ENCODE measurements at places on chromosomes 3 and 15.
A peak's percentile ranks its signal among the peaks of the same experiment; 100 is the strongest.

DNA sequence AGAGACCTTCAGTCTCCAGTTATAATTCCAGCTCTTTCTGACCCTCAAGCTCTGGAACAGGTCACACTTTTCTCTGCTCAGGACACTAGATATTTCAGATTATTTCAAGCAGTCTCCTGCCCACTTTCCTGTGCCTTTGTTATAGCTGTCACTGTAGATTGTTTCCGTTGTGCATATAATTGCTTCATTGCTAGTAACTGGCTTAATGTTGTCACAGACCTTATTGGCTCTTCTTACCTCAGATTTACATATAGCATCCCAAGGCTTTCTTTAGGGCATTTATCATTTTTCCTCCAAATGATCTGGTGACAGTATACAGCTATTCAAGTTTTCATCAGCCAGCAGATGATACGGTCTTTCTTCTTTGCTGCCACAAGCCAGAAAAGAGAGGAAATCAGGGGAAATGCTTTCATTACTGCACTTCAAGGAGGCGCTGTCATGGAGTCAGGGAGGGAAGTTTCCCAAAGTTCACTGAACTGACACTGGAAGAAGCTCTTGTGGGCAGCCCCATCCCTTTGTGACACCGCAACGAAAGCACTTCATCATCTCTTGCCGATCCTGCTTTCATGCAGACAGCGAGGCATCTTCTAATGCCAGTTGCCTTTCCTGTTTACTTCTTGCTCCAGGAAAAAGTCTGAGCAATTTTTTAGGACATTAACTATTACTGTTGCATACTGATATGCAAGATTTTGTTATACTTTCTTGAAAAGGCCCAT lies 181.9 kb downstream of the CDIN1 start:
- no peak for DNase-seq

- no peak for DNase-seq
These were observed 23.9 kb downstream of the SSR3 start for GRCh38 chr3:156530980-156531379.

GRCh38 chr3:156424758-156425157 lies 130.2 kb downstream of the SSR3 start:
- DNase-seq = no peak

DNA sequence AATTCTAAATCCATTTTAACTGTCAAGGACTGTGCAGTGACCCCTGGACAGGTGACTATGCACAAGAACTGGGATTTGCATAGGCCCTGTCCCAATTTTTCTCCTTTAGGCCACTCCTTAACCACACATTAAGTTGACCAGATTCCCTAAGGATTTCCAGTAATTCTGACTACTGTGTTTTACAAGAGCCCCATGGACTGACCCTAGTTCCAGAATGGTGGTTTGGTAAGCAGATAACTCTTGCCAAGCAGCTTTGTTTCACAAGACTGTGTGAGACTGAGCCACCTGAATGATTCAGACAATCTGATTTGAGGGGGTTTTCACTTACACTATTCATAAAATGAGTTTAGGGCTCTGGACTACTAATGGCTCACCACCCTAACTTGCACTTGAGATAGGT lies 535.8 kb downstream of the ZBBX start:
- peak; percentile 1 for DNase-seq

- DNase-seq = no peak
These were observed 11.7 kb upstream of the NMB start for GRCh38 chr15:84669726-84670125.

GRCh38 chr15:60390871-60391501 lies 6.8 kb downstream of the ANXA2 start:
- no peak for DNase-seq

DNA sequence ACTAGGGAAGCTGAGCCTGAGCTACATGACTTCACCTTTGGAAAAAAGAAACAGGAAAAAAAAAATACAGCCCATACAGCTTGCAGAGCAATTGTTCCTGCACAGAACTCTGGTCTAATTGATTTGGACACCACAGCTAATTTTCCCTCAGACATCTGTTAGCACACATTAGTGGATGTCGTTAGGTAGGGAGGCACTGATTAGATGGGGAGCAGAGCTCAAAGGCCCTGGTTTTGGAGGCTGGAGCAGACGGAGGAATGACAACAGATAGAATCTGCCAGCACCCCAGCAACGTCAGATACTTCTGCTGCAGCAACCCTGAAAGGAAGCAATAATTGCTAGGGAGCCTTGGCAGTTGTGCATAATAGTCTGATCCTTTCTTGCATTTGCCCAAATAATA lies 398.9 kb downstream of the LSAMP start:
- no peak for DNase-seq

DNA sequence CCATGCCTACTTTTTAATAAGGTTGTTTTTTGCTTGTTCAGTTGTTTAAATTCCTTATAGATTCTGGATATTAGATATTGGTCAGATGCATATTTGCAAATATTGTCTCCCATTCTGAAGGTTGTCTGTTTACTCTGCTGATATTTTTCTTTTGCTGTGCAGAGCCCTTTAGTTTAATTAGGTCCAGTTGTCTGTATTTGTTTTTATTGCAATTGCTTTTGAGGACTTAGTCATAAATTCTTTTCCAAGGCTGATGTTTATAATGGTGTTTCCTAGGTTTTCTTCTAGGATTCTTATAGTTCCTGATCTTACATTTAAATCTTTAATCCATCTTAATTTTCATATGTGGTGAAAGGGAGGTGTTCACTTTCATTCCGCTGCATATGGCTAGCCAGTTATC lies 77.4 kb downstream of the PTPRG start:
- DNase-seq = no peak

DNA sequence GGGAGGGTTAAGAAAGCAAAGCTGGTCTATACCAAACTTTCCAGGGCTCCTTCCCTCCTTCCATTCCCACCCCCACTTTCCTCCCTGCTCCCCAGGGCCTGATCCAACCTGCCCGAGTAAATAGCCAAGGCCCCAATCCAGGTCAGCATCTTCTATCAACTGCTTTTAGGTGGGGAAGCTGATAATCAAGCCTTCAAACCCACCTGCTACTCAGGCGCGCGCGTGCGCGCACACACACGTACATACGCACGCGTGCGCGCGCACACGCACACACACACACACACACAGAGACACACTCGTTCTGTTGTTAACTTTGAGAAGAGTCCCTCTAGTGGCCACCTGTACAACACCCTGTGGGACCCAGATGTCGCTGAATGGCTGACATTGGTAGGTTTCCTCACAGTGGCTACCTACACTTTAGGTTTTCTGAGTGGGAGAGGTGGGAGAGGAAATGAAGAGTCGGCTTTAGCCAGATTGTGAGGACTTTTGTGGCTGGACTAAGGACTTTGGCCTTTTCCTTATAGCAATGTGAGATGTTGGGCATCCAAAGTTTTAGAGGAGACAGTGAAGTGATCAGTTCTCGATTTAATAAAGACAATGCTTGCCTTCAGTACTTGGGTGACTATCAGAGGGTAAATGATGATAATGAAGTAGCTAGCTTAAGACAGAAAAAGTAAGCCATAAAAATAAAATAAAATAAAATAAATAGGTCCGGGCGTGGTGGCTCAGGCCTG lies 179.9 kb upstream of the C2CD4B start:
- DNase-seq = no peak

DNA sequence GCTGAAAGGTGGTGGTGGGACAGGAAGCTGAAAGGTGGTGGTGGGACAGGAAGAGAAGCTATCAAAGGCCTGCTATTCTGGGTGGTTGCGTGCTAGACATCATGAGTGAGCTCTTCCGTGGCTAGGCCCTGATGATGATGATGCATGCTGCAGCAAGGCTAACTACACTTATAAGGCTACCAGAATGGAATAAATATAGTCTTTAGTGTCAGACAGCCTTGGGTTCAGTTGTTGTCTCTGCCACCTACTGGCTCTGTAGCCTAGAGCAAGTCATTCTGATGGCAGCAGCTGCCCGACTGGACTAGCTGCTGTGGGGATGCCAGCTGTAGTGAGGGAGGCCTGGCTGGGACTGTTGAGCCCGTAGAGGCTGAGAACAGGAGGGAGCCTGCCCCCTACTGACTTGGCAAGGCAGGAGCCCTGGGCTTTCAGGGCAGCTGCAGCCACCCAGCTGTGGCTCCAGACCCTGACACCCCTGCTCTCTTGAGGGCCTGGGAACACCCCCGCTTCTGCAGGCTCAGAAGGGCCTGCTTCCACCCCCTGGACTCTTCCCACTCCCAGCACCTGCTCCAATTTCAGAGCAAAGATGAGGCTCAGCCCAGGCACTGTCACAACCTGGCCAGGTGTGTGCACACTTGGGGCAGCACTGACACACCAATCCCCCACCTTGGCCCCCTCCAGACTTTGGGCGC lies 21.4 kb upstream of the ZBED2 start:
- no peak for DNase-seq

DNA sequence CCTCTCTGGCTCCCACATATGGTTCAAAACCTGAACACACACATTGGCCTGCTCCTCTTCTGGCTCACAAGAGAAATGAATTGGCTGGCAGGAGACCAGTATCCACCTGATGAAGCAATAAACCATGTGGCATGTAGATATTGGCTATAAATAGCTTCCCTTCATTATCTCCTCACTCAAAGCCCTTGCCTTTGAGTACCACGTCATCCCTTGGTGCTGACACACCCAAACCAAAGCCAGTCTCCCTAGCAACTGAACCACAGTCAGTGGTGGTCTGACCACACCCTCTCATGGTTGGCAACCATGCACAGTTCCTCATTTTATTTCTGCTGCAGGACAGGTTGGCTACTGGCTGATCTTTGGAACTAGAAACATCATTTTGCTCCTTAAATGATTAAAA lies 98.8 kb downstream of the ZNF621 start:
- DNase-seq = no peak

GRCh38 chr3:188941103-188941502 lies 230.7 kb upstream of the TPRG1 start:
- no peak for DNase-seq

DNA sequence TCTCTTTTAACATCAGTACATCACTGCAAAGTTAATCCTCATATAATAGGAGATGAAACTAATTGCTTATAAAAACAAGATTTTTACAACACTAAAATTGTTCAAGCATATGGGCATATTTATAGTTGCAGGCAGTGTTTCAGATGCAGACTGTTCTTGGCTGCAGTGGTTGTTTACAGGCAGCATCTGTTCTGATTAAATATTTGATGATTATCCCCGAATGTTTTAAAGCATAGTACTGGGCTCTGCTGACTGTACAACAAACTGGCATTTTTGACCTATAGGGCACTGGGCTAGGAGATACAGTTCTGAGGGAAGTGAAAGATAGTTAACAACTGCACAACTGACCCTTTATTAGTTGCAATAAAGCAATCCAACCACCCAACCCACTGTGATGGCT lies 113.6 kb downstream of the UBE3A start:
- DNase-seq = no peak

DNA sequence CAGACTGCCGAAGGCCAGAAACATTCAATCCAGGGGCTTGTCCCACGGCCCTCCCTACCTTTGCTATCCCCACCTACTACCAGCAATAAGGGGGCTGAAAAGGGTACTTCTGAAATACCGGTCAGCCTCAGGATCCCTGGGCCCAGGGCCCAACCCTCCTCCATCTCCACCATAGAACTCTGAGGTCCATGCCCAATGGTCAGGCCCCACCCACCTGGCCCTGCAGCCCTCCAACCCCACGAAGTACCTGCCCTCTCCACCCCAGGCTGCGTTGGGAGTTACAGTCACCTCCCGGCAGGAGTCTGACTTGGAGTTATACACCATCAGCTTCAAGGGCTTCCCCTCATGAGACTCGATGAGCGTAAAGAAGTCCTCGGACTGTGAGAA lies 6.9 kb downstream of the GORASP1 start:
- no peak for DNase-seq

GRCh38 chr3:49602877-49603411 lies 48.7 kb downstream of the BSN start:
- no peak for DNase-seq

- DNase-seq = no peak
These were observed 50.6 kb upstream of the SLC6A1 start for GRCh38 chr3:10941972-10942371.

- no peak for DNase-seq
These were observed 125.0 kb downstream of the MOBP start for GRCh38 chr3:39592311-39593050.

DNA sequence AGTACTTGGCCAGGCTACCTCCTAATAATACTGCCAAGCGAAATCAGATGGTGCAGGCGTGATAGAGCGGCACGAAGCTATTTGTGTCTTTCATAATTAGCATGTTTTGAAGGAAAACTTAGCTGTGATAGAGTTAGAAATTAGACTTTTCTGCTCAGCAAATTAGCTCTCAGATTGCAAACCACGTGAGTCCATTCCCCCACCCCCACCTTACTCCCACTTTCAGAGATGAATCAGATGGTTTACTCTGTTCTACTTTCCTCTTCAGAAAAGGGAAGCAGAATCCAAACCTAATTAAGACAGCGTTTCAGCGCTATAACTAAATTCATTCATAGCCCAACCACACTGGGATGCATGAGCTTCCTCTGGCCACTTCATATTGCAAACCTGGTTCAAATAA lies 214.6 kb downstream of the SLCO3A1 start:
- DNase-seq = no peak

DNA sequence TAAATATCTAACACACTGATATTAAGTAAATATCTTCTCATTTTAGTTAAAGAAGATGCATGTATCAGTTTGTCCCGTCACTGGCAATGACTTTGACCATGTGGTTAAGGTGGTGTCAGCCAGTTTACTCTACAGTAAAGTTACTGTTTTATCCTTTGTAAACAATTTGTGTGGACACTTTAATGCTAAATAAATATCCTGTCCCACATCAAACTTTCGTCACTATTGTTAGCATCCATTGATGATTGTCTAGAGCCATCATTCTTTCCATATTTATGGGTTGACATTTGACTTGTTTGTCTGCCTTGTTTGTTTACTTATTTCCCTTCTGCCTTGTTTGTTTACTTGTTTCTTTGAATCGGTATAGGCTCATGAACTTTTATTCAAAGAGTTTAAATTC lies 11.0 kb upstream of the GPD1L start:
- DNase-seq = no peak

- no peak for DNase-seq
These were observed 51.1 kb upstream of the WNT5A start for GRCh38 chr3:55538158-55538557.

- DNase-seq = no peak
These were observed 953.1 kb downstream of the FHIT start for GRCh38 chr3:60298141-60298540.

- DNase-seq = no peak
These were observed 41.2 kb downstream of the CDCP1 start for GRCh38 chr3:45104715-45105711.

DNA sequence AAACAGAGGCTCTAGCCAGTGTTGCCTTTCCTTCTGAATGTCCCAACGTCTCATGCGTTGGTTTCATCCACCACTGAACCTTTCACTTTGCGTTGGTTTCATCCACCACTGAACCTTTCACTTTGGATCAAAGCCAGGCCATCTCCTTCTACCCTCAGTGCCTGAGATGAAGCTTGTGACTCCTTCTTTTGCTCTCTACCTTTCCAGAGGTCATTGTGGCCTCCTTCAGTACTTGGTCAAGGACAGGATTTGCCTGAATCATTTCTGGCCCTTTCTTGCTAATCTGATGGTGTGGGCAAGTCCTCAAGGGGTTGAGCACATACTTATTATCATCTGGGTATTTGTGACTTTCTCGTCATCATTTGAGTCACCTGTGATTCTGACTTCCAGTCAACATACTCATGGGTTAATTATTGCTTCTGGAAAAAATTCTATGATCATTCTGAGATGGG lies 50.0 kb downstream of the SELENOT start:
- no peak for DNase-seq

Data from Right ventricle myocardium inferior (tissue), 1 donor.